Activated CD4-positive, alpha-beta T cell treated with anti-CD3 and anti-CD28 coated beads, Interleukin-2, amount 50 U/mL, for 4 hours (primary cell): ENCODE measurements at places on chromosomes 11 and 22.

DNA sequence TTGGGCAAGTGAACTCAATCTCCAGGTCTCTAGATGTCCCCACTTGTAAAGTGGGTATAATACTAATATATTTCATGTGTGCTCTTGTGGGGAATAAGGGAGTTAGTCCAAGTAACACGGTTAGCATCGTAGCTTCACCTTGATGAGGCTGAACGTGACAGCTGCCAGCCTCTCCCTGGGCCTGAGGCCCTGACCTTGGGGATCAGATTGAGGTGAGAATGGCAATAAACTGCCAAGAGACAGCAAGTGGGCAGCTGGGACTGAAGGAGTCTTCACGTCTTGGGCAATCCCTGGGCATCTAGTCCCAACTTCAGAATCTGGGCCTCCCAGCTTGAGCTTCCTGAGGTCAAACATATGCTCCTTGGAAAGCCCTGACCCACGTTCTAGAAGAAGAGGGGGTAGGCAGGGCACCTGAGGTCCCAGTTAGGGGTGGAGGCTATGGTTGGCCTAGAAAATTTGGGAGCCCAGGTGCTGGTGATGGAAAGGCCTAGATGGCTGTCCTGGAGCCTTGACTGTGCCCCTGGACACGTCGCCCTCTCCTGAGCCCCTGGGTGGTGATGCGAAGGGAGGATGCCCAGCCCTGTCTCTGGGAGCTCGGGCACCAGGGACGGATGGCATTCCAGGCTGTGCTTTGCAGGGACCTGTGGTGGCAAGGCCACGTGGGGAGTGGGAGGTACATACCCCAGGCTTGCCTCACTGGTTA lies 23.4 kb downstream of the ADAMTS15 start:
- DNase-seq = no peak

DNA sequence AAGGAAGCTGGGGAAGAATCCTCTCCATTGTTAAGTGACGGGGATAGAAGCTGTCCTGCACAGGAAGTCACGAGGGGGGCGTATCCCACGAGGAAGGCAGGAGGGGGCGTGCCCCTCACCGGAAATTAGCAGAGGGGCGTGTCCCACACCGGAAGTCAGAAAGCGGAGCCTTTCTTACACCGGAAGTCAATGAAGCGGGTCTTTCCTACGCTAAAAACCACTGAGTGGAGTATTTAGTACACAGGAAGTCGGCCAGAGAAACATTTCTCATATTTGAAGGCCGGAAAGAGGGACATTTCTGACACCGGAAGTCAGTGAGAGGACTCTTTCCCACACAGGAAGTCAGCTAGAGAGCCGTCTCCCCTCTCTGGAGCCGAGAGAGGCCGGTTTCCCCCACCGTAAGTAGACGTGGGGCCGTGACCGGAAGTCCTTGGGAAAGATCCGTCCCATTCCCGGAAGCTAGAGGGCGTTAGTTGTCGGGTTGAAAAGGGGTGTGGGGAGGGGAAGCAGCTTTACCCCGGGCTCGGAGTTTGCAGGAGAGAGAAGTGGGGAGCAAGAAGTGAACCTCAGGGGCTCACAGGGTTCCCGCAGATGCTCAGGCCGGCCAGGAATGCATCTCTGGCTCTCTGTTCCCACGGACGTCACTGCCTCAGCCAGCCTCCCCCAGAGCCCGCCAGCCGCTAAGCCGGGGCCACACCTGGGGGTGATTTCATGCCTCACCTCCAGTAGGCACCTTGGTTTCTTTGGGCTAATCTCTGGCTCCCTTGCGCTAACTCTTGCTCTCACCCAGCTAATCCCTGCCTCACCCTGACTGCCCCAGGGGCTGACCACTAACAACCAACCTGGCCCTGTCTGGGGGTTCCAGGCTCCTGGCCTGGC lies 15.4 kb downstream of the MIAT start:
- peak; percentile 84 for DNase-seq

DNA sequence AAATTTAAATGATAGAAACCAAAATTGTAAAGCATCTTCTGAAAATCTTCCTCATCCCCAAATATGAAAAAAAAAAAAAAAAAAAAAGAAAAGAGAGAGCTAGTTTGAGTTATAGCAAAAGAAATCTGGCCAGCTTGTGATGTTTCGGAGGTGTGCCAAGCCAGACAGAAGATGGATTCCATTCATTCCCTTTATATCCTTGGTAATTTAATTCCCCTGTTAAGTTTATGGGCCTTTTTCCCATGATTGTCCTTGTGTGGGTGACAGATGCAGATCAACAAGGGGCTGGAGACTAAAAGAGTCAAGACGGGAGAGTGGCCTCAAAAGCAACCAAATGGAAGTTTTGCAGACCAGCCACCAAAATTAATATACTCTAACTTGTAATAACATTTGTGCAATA lies 47.6 kb upstream of the PARVA start:
- DNase-seq = no peak

GRCh38 chr11:35529971-35530495 lies 4.6 kb upstream of the PAMR1 start:
- DNase-seq = no peak

DNA sequence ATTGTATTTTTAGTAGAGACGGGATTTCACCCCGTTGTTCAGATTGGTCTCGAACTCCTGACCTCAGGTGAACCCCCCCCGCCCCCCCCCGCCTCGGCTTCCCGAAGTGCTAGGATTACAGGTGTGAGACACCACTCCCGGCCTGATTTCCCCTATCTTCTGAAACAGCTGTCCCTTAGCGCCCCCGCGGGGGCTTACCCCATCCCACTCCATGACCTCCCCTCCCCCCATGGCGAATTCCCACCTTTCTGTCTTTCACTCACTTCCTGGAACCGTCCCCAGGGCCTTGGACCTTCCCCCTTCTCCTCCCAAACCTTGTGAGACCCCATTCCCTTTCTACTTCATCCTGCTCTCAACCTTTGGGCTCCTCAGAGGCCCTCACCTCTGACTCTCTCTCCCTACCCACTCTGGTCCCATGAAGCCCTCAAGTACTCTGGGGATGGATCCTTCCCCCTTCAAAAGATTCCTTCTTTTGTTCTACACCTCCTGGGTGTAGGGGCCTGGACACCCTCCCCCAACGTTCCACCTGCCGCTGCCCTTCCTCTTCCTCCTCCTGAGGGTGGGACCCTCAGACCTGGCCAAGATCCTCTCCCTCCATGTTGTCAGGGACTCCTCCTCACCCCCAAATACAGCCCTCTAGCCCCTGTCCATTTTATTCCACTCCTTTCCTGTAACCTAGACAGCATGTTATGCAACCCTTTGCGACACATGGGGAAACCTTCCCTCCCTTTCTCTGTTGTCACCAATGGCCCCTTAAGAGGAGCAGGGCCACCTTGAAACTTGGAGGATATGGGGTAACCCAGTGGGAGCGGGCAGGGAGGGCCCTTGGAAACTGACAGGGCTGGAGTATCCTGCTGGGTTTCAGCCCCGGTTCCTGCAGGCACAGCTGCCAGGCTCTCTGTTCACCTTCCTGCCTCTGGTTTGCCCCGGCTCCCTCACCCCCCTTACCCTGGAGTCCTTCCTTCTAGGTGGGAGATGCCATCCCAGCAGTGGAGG lies 1.1 kb downstream of the PRDX5 start:
- no peak for DNase-seq

GRCh38 chr11:28632338-28632737 lies 524.1 kb downstream of the METTL15 start:
- DNase-seq = no peak

GRCh38 chr11:126341760-126342161 lies 13.7 kb upstream of the ST3GAL4 start:
- DNase-seq = no peak

GRCh38 chr11:124481365-124482323 lies 36.1 kb upstream of the OR8B8 start:
- DNase-seq = no peak

DNA sequence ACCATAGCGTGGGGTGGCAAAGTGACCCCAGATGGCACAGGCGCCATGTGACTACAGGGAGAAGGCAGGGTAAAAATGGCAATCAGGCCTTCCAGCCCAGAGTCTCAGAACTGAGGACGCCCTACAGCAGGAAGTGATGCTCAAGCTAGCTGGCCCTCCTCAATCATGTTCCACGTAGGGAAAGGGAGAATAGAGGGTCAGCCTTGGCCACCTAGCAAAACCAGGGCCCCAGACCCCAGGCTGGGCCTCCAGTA lies 978 bp upstream of the ANKRD13D start:
- DNase-seq = no peak

DNA sequence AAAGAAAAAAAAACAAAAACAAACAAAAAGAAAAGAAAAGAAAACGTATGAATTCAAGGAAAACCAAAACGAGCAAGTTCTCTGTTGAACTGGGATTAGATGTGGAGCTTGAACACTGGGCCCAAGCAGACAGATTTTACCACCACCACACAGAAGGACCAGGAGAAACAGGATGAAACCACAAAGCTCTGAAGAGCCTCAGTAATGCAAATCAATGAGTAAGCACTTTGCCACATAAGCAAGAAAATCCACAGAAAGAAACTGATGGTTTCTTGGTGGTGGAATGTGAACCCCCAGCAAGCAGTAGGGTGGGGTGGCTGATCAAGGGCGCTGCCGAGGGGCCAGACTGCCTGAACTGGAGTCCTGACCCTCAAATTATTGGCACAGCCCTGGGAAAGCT lies 50.9 kb upstream of the NFRKB start:
- no peak for DNase-seq

- no peak for DNase-seq
Measured at GRCh38 chr11:130608287-130608686, 159.8 kb downstream of the ADAMTS15 start.

DNA sequence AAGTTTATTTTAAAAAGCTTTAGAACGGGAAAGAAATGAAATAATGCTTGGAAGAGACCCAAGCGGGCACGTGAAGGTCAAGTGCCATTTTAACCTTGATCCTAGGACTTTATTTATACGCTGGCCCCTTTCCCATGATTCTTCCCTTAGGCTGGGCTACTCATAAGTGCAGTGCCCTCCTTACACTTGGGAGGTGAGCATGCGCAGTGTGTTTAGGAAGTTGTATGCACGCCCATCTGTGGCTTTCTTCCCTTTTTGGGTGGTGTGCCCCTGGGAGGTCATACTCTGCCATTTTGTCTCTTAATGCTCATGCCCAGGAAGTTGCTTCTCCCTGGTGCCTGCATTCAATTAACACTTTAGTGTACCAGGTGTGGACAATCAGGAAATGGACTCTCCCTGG lies 239.7 kb downstream of the SWAP70 start:
- DNase-seq = no peak

DNA sequence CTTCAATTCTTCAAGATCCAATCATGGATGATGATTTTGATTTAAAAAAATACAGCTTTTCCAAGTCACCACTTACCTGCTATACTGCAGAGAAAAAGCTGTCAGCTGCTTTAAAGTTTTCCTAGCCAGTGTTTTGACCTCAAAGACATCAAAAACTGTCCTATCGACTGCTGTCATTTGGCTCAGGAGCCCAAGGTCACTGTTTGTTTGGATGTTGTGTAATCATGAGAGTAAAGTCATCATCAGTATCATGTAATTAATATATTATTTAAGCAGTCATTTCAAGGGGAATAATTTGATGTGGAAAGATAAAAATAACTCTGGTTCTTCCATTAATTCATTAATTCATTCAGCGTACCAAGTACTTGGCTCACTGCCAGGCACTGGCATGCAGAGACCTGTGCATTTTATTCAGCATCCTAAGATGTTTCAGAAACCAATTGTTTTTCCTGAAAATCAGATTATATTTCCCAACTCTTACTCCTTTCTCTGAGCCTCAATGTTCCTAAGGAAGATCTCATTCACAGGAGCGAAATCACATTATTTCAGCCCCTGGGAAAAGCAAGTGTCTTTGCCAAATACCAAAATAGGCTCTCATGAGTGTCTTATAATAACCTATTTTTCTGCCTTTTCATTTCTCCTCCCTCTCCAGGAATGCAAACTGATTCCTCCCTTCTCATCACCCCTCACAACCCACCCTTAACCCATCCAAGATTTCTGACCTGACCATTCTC lies 59.9 kb downstream of the SLC1A2 start:
- DNase-seq = no peak
